ENCODE measurements at places on chromosomes 12 and 14. TPM values are rescaled to one million over a fixed set of nuclear protein-coding genes. Genes with fewer than 3 reads are reported as not detected.

The ZC2HC1C gene
- 0.85 TPM for total RNA-seq

The CDH24 gene
- total RNA-seq, result 2.7 TPM

The ZNF891 gene
- total RNA-seq, result 0.85 TPM

The RASSF9 gene
- total RNA-seq, result 2.3 TPM

The OR6C2 gene
- total RNA-seq, result not detected

The RNFT2 gene
- 0.97 TPM for total RNA-seq

The MYO1A gene
- 0.12 TPM for total RNA-seq

The KCNC2 gene
- total RNA-seq, result not detected

The DPPA3 gene
- total RNA-seq, result not detected

The MVK gene
- 39.3 TPM for total RNA-seq

The SERPINA9 gene
- total RNA-seq, result not detected

The ITFG2 gene
- total RNA-seq, result 21.1 TPM

The C12orf42 gene
- not detected for total RNA-seq

The ADAMTS20 gene
- total RNA-seq, result 0.12 TPM

The AGAP2 gene
- 0.73 TPM for total RNA-seq

The GRIP1 gene
- 0.81 TPM for total RNA-seq

The GPRC5D gene
- total RNA-seq, result not detected

The BEGAIN gene
- total RNA-seq, result not detected

The GPD1 gene
- total RNA-seq, result under 0.01 TPM

The NRL gene
- 1.8 TPM for total RNA-seq

The SPX gene
- total RNA-seq, result 0.32 TPM

The GUCY2C gene
- total RNA-seq, result not detected

The POTEG gene
- total RNA-seq, result not detected

The NANOG gene
- not detected for total RNA-seq

The ITGB7 gene
- total RNA-seq, result 1.8 TPM

The GZMH gene
- total RNA-seq, result not detected

The ADGRD1 gene
- total RNA-seq, result 0.36 TPM

The HRK gene
- total RNA-seq, result not detected

The CFAP251 gene
- 4.0 TPM for total RNA-seq

The USP44 gene
- 0.12 TPM for total RNA-seq

The SP7 gene
- total RNA-seq, result not detected

The PIWIL1 gene
- total RNA-seq, result not detected

The KLRG1 gene
- total RNA-seq, result 0.61 TPM

The GPRC5A gene
- total RNA-seq, result 0.32 TPM

The SCYL2 gene
- 61.2 TPM for total RNA-seq

The COPZ1 gene
- 111 TPM for total RNA-seq

The METTL3 gene
- total RNA-seq, result 59.4 TPM

The CLEC1B gene
- not detected for total RNA-seq

The CELA1 gene
- total RNA-seq, result not detected

The FIGNL2 gene
- total RNA-seq, result 0.36 TPM

The TXNDC16 gene
- 3.6 TPM for total RNA-seq

The LMNTD1 gene
- 0.16 TPM for total RNA-seq

The OAS2 gene
- 26.6 TPM for total RNA-seq

The SLCO1B1 gene
- not detected for total RNA-seq

The SERPINA3 gene
- 0.49 TPM for total RNA-seq

The SLC25A47 gene
- total RNA-seq, result 0.16 TPM

The SIX4 gene
- total RNA-seq, result 16.5 TPM

The AJUBA gene
- 93.6 TPM for total RNA-seq

The CCDC38 gene
- total RNA-seq, result not detected

The PRH2 gene
- not detected for total RNA-seq

The TAS2R43 gene
- 3.4 TPM for total RNA-seq

The ETFBKMT gene
- 4.4 TPM for total RNA-seq

The CCDC197 gene
- not detected for total RNA-seq

The DLGAP5 gene
- 3.1 TPM for total RNA-seq

The KCNMB4 gene
- total RNA-seq, result 2.6 TPM

Measured in hair follicle dermal papilla cell (primary cell).